ENCODE measurements at places on chromosomes 13 and 19.

GRCh38 chr13:33169273-33169980 lies 116.1 kb downstream of the STARD13 start:
- DNase-seq = no peak

- no peak for DNase-seq
Measured at GRCh38 chr13:29996316-29996715, 145.9 kb upstream of the UBL3 start.

DNA sequence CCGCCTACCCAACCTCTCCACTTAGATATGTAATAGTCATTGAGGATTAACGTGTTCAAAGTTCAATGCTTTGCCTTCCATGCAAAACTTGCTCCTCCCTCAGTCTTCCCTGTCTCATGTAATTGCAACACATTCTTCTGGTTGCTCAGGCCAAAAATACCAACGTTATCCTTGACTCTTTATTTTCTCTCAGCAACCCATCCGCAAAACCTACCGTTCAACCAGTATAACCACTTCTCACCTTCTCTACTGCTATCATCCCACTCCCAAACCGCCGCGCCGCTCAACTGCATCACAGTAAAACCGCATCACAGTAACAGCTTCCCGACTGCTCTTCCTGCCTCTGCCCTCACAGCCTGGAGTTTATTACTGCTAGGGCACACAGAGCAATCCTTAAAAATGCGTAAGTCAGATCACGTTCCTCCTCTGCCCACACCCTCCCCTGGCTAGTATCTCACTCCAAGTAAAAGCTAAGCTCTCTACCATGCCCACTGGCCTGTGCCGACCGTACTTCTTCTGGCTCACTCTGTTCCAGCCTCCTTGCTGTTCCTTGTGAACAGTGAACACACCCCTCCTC lies 8.2 kb downstream of the MTIF3 start:
- no peak for DNase-seq

- DNase-seq = peak; percentile 98
Measured at GRCh38 chr19:2084993-2085720, 11.0 kb downstream of the MOB3A start.

DNA sequence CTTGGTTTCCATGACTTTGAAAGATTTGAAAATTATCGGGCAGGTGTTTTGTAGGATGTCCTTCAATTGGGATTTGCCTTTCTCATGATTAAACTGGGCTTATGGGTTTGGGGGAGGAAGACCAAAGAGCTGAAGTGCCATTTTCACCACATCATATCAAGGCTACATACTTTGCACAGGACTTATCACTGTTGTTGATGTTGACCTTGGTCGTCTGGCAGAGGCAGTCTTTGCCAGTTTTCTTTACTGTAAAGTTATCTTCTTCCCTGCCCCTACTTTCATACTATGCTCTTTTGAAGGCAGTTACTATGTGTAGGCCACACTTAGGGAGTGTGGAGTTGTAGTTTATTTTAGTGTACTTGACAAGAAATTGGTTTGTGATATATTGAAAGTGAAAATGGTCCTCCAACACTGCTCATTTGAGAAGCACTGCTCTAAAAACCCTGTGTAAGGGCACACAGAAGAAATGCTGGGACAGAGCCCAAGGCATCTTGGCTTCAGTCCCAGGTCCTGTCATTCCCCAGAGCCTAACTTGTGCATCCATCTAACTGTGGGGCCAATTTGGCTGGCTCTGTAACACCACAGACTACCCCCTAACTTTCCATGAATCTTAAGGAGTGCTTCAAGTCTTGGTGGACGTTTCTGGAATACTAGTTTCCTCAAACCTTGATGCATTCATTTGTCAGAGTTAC lies 384.9 kb downstream of the KCNRG start:
- DNase-seq = no peak

DNA sequence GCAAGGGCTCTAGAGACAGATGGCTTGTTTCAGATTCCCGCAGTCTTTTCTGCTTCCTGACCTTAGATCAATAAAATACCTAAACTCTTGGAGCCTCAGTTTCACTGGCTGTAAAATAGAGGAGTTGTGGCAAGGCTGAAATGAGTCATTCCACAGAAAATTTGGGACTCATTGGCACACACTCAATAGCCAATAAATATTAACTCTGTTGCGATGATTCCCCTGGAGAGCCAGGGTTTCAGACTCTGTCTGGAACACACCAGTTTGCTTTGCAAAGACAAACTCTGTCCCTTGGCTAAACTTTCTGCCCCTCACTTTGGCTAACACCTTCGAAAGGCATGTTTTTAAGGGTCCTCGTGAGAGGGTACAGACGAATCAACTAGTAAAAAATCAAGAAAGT lies 18.1 kb upstream of the UBE2L5 start:
- DNase-seq = no peak

- no peak for DNase-seq
Measured at GRCh38 chr19:35134601-35135242, at the start of gene LGI4. Gene LGI4, minus strand, starts transcription at chr19:35135059. Its CDS starts 379 bp downstream, at chr19:35134680.

- no peak for DNase-seq
Measured at GRCh38 chr13:110562696-110563462, 1.4 kb upstream of the RAB20 start.
